ENCODE measurements at places on chromosomes 5 and 9.

DNA sequence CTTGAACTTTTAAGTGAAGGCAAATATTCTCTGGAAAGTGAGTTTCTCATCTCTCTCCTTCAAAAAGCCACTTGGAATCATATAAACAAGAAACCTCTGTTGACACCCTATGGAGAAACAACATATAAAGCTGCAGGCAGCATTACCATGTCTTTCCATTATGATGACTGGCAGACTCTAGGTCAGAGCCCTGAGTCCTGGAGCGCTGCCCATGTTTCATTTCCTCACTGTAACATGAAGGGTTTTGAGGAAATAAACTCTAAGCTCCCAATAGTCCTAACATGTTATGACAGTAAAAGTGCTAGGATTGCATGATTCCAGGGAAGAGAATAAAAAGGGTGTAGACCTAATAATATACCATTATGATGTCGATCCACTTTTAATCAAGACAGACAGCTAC, 220.6 kb downstream of the CTNND2 start:
- no peaks in the 10 kb centered on the region for H3K27me3 ChIP-seq
- H3K4me3 ChIP-seq = no peak overlapping the region
- H3K4me1 ChIP-seq = no peaks in the 10 kb centered on the region
- no peak for DNase-seq

DNA sequence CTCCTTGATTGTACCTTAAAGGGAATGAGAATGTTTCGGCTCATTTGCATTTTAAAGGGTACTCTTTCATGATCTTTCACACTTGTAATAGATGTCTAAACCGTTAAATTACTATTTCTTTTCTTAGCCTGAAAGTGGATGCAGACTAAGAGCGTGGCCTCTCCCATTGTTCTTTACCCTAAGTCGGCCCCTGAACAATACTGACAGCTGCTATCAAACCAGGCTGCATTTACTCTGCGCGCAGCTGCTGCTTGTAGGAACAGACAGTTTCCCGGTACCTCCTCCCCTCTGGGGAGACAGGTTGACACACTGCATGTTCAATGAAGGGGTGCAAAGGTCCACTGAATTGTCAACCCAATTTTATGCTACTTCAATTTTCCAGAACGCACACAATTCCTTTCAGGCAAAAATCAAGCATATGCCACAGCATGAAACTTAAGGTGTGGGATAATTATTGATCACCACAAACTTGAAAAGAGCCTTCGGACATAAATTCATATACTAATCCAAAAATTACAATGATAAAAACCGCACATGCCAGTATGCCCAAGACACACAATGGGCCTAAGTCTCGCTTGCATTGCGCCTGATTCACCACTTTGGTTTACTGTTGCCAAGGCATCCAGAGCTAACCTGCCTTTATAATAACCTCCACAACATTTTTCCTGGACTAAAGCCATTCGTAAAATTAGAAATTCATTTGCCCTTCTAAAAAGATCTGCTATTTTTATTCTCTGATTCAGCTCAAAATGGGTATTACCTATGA, 39.7 kb downstream of the TLE1 start:
- H3K27ac ChIP-seq = no peak overlapping the region
- H3K4me1 ChIP-seq = no peaks in the 10 kb centered on the region
- no peaks in the 10 kb centered on the region for H3K36me3 ChIP-seq
- H3K4me3 ChIP-seq = no peak overlapping the region
- no peak for DNase-seq

- no peaks in the 10 kb centered on the region for H3K27me3 ChIP-seq
- DNase-seq = no peak
- H3K4me1 ChIP-seq = no peaks in the 10 kb centered on the region
- no peak overlapping the region for H3K4me3 ChIP-seq
- no peak overlapping the region for H3K27ac ChIP-seq
Observed at GRCh38 chr5:98099448-98100105, 673.9 kb upstream of the RGMB start.

DNA sequence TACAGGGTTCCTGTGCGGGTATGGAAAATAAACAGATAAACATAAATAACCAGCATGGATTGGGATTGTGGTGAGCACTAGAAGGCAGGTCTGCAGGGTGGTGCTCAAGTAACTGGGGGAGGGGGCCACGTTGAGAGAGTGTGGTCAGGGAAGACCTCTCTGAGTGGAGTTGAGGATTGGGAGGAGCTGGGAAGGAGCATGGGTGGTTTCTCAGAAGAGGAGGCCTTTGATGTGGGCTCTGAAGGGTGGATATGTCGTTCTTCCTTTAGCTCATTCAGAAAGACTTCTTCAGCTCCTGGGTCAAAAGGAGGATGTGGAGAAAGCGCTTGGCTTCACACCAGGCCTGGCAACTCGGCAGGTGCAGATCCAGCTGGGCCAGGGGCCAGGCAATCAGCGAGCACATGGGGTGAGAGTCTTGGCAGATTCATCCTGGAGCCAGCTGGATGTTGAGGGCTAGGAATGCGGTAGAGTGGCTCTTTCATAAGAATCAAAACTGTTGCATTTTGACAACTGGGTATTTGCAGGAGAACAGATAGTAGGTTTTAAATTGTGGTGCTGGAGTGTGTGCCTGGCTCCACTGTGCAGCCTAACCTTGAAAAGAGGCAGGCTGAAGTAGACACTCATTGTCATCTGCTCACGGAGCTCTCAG, 71.7 kb downstream of the PCSK5 start:
- DNase-seq = no peak
- H3K4me1 ChIP-seq = peaks cover 12% of the 10 kb centered on the region
- no peak overlapping the region for H3K27ac ChIP-seq
- no peaks in the 10 kb centered on the region for H3K27me3 ChIP-seq

DNA sequence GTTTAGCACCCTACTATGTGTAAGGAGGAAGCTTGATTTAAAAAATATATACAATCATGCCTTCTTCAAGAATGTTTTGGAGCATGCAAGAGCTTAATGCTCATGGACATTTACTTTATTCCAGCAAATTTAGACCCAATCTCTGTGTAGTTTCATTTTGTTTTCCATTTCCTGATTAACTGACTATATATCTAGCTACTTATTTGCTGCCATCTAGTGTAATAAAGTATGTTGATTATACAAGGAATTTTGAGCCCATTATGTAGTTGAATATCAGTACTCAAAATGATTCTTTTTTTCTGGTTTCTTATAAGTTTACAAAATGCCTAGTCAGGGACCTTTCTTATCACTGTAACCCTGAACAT, 100.0 kb upstream of the CCDC152 start:
- H3K4me3 ChIP-seq = no peak overlapping the region
- H3K27me3 ChIP-seq = no peaks in the 10 kb centered on the region
- H3K36me3 ChIP-seq = no peaks in the 10 kb centered on the region
- no peak overlapping the region for H3K27ac ChIP-seq
- no peaks in the 10 kb centered on the region for H3K4me1 ChIP-seq
- DNase-seq = no peak

DNA sequence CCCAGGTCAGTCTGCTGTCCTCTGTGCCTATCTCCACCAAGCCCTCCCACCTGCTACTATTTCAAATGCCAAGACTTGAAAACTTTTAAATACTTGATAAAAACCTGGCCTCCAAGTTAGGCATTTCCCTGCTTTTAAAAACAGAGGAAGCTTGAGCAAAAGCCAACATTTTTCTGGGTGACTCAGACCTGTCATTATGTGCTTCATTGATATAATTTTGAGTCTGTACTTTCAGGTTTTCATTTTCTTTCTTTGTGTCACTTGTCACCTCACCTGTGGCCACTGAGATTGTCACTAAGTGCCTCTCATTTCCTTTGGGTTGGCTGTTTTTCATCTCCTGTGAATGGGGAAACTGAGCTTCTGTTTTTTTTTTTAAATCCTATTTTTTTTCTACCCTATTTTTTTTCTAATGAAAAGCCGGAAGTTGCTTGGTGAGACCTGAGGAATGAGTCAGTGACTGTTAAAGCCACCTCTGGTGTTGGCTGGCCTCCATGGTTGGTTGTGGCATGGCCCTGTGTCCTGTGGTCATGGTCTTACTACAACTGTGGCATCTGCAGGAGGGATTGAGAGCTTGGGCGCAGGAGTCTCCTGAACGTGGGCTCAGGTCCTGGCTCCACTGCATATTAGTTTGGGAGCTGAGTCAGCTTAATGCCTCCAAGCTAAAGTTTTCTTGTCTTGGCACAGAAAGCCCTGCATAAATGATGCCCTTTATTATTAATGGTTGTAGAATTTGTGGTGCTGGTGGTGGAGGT, 56.7 kb downstream of the ARHGAP26 start:
- no peak overlapping the region for H3K27ac ChIP-seq
- peaks cover 25% of the 10 kb centered on the region for H3K4me1 ChIP-seq
- no peaks in the 10 kb centered on the region for H3K36me3 ChIP-seq
- H3K4me3 ChIP-seq = no peak overlapping the region

DNA sequence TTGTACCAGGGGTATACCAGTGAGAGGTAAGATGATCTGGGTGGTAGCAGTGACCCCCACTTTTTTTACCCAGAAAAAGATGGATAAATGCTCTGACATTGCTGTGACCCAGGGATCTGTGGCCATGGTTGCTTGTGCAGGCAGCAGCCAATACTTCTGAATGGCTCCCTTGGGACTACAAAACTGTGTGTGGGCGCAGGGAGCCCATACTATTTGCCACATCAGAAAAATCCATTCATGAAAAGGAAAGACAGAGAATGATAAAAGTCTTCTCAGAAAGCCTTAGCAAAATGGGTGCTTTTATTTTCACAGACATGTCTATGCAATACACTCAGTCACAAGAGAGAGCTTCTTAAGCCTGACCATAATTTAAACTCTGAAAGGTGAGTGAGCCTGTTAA, 37.3 kb upstream of the ALDOB start:
- no peak overlapping the region for H3K27ac ChIP-seq
- no peak overlapping the region for H3K4me3 ChIP-seq
- H3K36me3 ChIP-seq = no peaks in the 10 kb centered on the region
- H3K4me1 ChIP-seq = no peaks in the 10 kb centered on the region
- H3K27me3 ChIP-seq = no peaks in the 10 kb centered on the region

- H3K4me1 ChIP-seq = no peaks in the 10 kb centered on the region
- H3K27me3 ChIP-seq = no peaks in the 10 kb centered on the region
- no peak for DNase-seq
- no peak overlapping the region for H3K27ac ChIP-seq
- H3K36me3 ChIP-seq = no peaks in the 10 kb centered on the region
Observed at GRCh38 chr5:103541569-103541968, 21.0 kb downstream of the NUDT12 start.

GRCh38 chr9:87381050-87381711, 116.5 kb upstream of the DAPK1 start:
- H3K27me3 ChIP-seq = no peaks in the 10 kb centered on the region
- DNase-seq = no peak
- no peak overlapping the region for H3K27ac ChIP-seq
- H3K36me3 ChIP-seq = no peaks in the 10 kb centered on the region
- H3K4me1 ChIP-seq = no peaks in the 10 kb centered on the region
